ENCODE measurements at places on chromosomes 4 and X.

GRCh38 chr4:148016063-148016637 is 284.3 kb downstream of the ARHGAP10 start:
- peak; percentile 40 for DNase-seq

- peak; percentile 0 for DNase-seq
Observed at GRCh38 chrX:55342533-55343501, 78.1 kb upstream of the PAGE3 start.

DNA sequence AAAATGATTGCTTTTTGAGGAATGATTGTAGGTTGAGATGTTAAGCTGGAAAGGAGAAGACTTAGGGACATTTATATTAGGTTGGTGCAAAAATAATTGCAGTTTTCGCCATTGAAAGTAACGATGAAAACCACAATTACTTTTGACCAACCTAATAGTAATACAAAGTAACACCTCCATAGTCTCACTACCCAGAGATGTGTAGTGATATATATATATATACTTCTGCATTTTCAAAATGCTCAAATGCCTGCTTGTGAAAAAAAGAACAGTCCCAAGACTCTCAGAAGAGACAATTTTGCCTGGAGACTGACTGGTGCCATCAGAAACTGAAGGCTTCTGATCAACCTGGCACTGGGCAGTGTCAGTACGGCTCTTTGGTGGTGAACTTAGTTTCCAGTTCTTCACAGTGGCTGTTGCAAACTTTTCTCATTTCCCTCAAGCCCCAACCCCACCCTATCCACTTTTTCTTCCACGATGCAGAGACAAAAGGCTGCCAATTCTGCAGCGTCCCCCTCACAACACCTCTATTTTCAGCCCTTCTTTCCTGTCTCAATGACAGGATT is 35.1 kb upstream of the TAPT1 start:
- no peak for DNase-seq

- DNase-seq = peak; percentile 77
Observed at GRCh38 chrX:9670136-9670814, 95.4 kb downstream of the GPR143 start.

DNA sequence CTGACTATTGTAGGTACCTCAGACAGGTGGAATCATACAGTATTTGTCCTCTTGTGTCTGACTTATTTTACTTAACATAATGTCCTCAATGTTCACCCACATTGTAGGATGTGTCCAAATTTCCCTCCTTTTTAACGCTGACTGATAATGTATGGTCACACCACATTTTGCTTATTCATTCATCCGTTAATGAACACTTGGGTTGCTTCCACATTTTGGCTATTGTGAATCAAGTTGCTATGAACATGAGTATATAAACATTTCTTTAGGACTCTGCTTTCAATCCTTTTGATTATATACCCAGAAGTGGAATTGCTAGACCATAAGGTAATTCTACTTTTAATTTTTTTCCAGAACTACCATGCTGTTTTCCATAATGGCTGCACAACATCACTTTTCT is 87.0 kb upstream of the NDP start:
- DNase-seq = no peak

DNA sequence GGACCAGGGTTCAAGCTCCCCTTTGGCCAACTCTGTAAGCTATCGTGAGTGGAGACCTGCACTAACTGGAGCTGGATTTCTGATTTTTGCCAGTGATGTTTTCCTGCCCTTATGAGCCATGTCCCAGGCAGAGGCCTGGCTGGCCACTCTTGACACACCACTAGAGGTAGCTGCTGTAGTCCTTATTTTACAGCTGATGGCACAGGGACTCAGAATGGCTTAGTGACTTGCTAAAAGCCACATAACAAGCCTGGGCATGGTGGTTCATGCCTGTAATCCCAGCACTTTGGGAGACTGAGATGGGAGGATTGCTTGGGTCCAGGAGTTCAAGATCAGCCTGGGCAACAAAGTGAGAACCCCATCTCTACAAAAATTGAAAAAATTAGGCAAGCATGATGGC is 33.4 kb downstream of the CYTL1 start:
- DNase-seq = no peak

- DNase-seq = no peak
Observed at GRCh38 chr4:186016796-186017195, 52.2 kb upstream of the TLR3 start.

DNA sequence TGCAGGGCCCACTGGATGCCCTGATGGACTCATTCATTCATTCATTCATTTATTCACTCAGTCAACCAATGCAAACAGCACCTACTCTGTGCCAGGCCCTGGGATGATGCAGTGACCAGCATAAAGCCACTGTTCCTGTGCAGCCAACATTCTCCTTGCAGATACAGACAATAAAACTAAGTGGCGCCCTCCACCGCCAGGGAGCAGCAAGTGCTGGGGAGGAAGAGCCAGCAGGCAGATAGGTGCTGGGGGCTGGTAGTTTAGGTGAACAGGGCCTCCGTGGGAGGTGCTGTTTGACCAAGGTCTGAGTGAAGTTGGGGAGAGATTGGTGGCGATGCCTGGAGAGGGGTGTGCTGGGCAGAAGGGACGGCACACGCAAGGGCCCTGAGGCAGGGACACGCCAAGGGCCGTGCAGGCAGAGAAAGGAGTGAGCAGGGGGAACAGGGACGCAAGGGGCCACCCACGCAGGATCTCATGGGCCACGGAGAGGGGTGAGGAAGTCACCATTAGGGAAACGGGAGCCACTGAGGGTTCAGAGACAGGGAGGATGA is 65.5 kb downstream of the WFS1 start:
- no peak for DNase-seq

DNA sequence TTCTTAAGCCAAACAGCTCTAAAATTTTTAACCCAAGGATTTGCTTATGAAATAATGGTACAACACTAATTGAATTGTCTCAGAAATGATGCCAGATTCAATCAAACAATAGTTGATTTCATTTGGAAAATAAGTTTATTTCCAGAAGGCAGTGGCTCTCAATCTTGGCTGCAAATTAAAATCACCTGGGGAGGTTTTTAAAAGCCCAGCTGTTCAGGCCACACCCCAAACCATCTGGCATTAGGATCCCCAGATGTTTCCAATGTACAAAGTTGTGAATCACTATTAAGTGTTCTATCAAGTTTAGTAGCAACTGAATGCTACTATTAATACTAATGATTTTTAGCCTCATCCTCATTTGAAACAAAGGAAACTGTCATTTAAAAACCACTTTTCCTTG is 22.2 kb downstream of the TMEM184C start:
- no peak for DNase-seq

- DNase-seq = no peak
Observed at GRCh38 chr4:165439981-165440380, 61.2 kb downstream of the CPE start.

DNA sequence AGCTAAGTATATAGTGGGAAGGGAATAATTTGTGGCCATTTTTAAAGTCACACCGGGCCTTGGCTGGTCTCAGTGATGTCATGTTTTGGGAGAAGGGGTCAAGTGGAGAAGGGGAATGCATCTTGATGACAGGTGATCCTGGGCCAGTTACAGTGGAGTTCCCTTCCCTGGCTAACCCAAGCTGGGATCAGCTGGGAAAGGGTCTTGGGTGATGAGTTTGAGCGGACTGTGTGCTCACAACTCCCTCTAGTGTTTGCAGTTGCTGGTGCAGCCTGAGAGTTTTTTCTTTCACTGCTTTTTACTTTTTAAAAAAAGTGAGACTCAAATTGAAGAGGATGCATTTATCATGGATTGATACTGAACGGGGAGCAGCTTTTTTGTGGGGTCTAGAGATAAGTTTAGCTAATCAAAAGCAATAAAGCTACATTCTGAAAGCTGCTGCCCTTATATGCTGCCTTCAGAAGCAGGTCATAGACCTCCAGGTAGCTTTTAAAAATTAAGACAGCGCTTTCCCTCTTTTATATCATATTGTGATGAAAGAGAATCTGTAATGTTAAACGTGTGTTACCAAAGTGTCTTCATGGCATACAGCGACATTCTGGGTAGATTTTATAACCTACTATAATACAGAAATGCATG is 164.7 kb downstream of the DCLK2 start:
- peak; percentile 38 for DNase-seq

- no peak for DNase-seq
Observed at GRCh38 chrX:40143987-40144386, 46.2 kb upstream of the BCOR start.

- peak; percentile 69 for DNase-seq
Observed at GRCh38 chr4:169582706-169583105, 29.7 kb downstream of the NEK1 start.

DNA sequence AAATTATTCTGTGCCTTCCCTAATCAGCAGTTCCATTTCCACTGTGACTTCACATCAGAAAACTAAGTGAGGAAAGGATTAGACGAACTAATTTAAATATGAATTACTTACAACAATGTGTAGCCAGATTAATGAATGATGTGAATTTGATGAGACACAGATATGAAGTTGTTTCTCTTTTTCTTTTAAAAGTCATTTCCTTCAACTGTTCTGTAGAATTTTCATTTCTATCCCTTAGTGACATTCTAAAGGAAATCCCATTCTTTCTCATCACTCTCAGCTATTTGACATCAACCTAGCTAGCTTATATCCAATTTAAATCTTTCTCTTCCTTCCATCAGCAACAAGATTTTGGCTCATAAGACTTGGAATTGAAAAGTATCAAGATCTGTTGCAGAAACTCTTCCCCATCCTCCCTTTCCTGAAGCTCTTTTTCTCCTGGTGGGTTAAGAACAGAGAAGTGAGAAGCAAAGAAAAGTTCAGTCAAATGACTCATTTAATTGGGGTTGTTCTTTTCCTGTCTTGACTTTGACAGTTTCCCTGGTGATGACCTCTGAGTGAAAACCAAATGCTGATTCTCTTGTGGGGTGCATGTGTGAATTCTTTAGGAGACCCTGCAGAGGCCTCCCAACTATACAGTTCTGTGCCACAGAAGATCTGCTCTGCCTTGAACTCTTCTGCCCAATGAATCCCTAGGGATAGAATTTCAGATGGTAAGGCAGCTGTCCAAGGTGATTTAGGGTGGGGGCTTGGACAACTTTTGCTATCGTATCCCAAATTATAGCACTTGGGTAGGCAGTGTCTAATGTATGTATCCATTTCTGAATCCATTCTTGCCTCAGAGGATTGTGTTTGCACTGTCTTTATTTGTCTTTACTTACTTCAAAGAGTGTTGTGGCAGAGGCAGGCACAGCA is 232.5 kb upstream of the GPRIN3 start:
- peak; percentile 65 for DNase-seq

- DNase-seq = no peak
Observed at GRCh38 chr4:55838356-55838755, 15.1 kb upstream of the EXOC1 start.

DNA sequence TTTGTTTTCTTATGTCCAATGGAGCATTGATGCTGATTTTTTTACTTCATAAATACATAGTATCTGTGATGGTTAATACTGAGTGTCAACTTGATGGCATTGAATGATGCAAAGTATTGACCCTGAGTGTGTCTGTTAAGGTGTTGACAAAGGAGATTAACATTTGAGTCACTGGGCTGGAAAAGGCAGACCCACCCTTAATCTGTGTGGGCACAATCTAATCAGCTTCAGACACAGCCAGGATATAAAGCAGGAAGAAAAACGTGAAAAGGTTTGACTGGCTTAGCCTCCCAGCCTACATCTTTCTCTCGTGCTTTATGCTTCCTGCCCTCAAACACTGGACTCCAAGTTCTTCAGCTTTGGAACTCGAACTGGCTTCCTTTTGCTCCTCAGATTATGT is 230.6 kb upstream of the SPRY1 start:
- no peak for DNase-seq

DNA sequence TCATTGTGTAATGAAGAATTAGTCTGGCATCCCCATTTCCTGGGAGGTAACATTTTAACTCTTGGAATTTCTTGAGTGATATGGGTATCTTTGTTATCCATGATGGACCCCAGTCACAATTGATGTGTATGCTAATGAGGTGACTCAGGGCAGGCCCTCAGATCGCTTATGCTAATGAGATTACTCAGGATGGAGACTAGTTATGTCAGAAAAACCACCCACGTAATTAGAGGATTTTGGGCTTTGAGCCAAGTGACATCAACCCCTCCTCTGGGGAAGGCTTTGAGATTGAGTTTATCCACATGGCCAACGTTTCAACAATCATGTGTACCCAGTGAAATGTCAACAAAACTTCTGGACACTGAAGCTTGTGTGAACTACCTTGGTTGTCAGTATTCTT is 772.7 kb downstream of the STPG2 start:
- no peak for DNase-seq

- DNase-seq = no peak
Observed at GRCh38 chrX:137423241-137423640, 142.7 kb upstream of the ZIC3 start.

DNA sequence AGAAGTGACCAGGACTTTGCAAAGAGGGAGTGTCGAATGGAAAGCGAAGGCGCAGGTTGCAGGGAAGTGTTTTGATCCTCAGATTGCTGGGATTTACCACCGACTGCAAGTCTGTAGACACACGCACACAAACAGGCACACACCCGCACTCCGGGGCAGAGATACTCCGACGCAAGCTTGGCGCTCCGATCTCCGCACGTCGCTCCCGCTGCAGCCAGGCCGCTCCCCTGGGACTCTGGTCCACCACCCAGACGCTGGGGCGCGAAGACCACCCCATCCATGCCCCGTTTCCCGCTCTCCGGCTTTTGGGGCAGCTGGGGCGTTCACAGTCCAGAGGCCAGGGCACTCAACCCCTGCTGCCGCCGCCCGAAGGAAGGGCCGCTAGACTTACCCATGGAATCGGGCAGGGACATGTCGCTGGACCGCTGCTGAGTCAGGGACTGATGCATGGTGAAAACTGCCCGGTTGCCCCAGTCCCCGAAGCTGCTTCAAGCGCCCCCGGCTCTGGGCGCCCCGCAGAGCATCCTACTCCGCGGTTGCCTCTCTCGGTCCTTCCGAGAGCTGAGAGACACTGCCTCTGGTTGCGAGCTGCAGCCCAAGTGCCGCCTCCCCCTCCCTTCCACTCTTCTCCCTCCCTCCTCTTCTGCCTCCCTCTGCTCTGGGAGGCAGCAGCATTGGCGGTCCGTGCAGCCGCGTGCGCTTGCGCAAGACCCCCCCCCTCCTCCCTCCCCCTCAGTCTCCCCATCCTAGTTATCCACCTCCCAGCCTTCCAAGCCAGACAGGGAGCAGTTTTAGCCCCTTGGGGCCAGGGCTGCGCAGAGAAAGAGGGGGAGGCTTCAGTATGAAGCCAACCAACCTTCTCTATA is at the start of gene TMEM255A:
Gene TMEM255A (minus strand): TSS at position 601 of the 866 bp plus-strand sequence. CDS start 152 bp downstream, at position 449.
- peak; percentile 18 for DNase-seq

GRCh38 chr4:33974270-33974669 is 2270.0 kb downstream of the ARAP2 start:
- DNase-seq = no peak

GRCh38 chrX:107672955-107673378 is 44.7 kb downstream of the PRPS1 start:
- DNase-seq = peak; percentile 89

GRCh38 chrX:110683925-110684324 is 111.7 kb downstream of the CHRDL1 start:
- DNase-seq = no peak

DNA sequence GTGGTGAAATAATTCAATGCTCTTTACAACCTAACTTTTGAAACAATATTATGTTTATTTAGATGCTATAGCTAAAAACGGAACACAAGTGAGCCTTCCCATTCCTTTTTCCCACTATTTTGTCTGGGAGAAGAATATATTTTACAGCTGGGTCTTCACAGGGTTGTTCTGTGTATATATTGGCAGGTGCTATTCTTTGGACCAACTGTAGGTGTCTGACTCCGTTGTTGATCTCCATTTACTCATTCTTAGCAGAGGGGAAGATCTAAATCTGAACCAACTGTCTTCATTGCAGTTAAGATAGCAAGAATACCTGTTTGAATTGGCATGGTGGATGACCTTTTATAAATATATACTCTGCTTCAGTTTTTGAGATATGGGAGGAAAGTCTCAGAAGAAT is 257.4 kb downstream of the CFAP299 start:
- no peak for DNase-seq

Measured in amniotic epithelial cell (primary cell).